SJSA1 (cell line): ENCODE measurements at places on chromosomes 1 and 21.

GRCh38 chr1:9671377-9672140, 20.0 kb downstream of the PIK3CD start:
- DNase-seq, result peak; percentile 30

- DNase-seq, result peak; percentile 73
Measured at GRCh38 chr21:14076143-14076806, 134.5 kb downstream of the LIPI start.

DNA sequence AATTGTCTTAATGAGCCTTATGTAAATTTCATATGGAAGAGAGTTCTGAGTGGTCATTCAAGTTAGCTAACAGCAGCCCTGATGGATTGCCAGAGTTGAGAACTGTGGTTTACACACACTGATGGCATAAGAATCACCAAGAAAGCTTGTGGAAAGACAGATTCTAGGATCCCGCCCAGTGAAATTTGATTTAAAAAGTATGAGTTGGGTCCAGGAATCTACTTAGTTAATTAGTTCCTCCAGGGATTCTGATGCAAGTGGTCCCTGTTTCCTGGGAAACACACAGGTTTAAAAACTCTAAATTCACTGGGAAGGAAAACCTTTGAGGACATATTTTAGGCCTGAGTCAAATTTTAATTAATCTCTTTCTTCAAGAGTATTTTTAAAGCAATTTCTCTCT, 144.3 kb downstream of the NTPCR start:
- no peak for DNase-seq

DNA sequence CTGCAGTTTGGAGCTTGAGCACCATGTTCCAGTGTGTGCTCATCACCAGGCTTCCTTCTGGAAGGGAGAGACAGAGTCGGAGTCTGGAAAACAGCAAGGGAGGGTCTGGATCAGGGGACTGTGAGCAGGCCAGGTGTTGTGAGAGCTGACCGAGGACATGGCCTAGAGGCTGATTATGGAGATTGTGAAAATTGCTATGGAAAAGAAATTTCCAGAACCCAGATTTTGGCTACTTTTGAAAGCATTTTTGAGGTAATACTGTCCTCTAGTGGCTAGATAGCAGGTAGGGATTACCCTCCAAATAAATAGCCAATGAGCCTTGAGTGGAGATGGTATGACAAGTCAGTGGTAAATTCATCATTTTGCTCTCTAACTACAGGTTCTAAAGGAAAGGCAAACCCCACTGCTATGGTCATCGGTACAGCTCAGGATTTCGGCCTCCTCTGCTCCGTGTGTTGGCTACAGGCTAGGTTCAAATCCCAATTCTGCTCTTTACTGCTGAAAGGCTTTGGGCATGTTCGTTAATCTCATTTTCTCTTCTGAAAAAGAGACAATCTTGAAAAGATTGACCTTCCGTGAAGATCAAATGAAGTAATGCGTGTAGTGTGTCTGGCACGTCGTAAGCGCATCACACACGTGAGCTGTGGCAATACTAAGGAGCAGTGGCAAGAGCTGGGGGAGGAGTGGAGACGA, 1.0 kb upstream of the HAO2 start:
- peak; percentile 22 for DNase-seq

DNA sequence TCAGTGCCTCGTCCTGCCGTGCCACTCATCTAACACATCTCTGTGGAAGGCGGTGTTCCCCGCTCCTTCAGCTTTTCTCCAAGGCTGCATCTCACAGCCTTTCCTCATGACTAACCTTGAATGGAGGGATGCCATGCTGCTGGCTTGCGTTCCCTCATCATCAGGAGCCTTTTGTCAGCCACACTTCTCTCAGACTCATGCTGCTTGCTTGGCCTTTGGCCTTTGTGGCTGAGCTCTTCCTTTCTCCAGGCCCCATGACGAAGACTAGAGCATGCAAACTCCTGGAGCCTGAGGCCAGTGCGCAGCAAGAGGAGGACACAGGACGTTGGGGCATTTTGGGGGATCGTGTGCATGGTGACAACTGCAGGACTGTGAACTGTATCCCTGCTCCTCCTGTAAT, 70.8 kb downstream of the SYT2 start:
- DNase-seq, result no peak

GRCh38 chr1:155042789-155043188, 8.3 kb upstream of the ADAM15 start:
- no peak for DNase-seq

DNA sequence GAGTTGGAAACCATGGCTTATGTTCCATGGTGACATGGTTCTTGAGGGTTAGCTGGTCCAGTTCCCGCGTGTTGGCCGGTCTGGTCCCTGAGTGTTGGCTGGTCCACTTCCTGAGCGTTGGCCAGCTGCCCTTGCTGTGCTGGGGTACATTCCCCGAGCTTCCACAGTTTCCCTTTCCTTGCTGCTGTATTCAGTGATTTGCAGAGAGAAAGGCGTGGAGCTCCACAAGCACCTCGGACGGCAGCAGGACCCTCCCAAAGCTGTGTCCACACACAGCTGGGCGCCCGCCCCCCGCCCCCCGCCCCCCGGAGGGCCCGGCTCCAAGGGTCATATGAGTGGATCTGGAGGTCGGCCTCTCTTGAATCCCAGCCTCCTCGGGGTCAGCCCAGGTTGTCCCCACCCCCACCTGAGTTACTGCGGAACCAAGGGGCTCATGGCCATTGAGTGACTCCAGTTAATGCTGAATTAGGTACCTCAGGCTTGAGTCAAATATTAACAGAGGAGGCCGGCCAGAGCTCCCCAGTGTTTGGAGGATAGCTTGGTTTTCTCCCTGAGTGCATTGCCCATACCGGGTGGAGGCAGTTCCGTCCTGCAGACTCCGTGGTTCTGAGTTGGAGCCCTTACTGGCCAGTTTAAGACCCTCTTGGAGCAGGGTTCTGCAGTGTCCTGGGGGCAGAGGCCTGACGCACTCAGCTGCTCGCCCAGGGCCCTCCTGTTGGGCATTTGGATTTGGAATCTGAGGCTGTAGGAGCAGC, 18.4 kb downstream of the COL18A1 start:
- no peak for DNase-seq

DNA sequence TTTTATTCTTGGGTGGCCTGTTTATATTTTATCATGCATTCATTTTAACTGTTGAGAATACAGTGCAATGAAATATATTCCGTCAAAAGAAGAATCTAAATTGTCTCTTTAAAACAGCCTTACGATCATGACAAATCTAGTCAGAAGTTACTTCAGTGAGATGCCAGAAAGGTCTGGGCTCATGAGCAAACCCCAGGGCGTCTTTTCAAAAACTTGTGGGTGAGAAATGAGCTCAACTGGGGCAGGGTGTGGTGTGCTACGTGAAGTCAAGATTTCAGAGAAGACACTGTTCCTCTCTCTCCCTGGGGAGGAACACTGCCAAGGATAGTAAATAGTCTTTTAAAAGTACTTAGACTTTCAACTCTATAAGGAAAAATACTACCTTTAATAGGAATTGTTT, 13.4 kb upstream of the UAP1 start:
- DNase-seq, result peak; percentile 89

DNA sequence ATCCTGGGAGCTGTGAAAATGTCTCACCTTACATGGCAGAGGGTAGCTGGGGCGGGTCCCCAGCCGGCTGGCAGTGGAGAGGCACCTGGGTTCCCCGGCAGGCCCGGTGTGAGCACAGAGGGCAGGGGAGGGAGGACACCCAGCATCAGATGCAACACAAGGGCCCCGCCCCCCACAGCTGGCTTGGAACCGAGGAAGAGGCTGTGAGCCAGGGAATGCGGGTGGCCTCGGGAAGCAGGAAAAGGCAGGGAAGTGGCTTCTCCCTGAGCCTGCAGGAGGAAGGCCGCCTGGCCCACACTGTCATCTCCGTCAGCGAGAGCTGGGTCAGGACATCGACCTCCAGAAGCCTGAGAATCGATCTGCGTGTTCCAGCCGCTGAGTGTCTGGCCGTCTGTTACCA, 87.3 kb downstream of the SIK1 start:
- no peak for DNase-seq

- DNase-seq, result no peak
Measured at GRCh38 chr1:193919827-193920226, 733.4 kb upstream of the B3GALT2 start.

- DNase-seq, result no peak
Measured at GRCh38 chr1:216047811-216048572, 375.3 kb downstream of the USH2A start.

DNA sequence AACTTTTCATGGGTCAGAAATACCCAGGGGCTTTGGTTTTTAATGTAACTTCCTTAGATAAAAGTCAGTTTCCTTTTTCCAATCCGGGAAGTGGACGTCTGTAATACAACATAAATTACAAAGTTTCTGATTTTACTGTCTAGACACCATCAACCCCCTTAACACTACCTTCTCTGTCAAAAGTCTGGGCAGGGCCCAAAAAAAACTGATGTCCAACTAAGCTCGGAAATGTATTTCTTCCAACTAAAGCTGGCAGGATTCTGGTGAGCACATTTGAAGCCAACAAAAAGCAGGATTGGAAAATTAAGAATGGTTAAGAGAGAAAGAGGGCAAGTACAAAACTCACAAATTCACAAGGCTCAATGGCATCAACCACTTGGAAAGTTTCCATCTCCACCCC, 24.3 kb downstream of the DDAH1 start:
- DNase-seq, result no peak

DNA sequence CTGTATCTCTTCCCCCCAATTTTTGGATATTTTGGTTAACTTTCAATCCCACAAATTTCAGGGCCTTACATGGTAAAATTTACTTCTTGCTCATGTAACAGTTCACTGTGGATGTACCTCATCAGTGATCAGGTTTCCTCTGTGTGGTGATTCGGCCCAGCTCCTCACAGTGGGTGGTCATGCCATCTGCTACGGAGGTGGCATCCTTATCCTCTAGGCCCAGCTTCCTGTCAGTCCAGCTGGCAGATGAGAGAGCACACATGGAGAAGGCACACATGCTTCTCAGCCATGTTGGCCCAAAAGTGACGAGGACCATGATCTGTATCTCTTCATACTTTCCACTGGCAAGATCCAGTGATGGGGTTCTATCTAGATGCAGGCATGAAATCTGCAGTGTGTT, 27.2 kb downstream of the PCBP3 start:
- no peak for DNase-seq

- no peak for DNase-seq
Measured at GRCh38 chr1:162397943-162398560, 13.9 kb downstream of the SH2D1B start.

- DNase-seq, result no peak
Measured at GRCh38 chr1:239572183-239572582, 185.8 kb downstream of the CHRM3 start.

DNA sequence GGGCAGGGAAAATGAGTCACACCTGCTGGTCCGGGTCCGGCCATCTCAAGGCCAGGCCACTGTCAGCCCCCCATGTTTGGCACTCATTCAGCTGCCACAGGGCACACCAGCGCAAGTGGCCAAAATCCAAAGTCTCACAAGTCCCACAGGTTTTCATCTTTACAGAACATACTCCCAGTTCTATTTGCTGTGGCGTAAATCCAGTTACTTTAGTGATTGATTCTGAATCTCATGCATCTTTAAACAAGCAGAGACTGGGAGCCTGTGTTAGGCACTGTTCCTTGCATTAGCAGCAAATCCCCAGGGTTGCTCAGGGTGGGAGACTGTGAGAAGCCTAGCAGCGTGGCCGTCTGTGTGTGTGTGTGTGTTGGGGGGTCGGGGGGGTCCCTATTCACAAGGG, 1.1 kb upstream of the SLC2A5 start:
- no peak for DNase-seq

DNA sequence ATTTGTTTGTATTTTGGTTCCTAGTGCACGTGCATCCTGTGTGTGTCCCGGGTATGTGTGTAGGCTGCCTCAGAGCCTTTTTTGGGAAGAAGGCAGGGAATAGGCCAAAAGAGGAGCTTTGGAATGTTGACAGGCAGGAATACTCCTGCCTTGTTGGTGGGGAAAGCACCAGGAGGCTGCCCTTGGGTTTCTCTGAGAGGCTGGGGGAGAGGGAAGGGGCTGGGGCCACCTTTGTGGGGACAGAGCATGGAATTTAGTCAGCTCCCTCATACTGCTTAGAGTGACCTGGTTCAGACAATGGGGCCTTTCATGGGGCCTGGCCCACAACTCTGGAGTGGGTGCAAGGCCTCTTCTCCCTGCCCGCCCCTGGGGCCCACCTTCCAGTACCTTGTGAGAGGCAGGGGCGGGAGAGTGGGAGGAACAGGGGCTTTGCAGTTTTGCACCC, 31.3 kb downstream of the ACOT11 start:
- DNase-seq, result no peak

DNA sequence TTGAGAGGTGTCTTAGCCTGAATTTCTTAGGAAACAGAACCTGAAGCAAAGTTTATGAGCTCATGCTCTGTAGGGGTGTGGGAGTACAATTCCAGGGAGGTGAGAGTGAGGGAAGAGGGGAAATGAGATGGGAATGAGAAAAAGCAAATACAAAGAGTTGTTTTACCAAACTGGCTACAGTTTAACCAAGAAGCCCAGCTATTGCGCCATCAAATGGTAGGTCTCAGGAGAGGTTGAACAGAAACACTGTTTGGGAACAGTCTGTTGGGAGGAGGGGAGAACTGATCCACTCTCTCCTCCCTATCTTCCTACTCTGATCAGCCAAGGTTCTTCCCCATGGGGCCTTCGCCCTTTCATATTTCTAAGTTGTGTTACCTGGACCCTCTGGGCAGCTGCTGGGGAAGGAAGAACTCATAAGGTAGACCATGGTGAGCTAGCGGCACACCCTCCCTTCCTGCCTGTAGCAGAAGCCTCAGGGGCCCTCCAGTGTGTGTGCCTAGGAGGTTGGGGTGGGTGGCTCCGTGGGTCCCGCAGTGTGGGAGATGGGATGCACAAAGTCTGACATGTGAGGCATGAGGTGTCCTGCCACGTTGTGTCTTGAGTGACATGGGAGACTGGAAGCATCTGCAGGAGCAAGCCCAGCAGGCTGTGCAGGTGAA, 120.5 kb downstream of the UCK2 start:
- DNase-seq, result no peak

DNA sequence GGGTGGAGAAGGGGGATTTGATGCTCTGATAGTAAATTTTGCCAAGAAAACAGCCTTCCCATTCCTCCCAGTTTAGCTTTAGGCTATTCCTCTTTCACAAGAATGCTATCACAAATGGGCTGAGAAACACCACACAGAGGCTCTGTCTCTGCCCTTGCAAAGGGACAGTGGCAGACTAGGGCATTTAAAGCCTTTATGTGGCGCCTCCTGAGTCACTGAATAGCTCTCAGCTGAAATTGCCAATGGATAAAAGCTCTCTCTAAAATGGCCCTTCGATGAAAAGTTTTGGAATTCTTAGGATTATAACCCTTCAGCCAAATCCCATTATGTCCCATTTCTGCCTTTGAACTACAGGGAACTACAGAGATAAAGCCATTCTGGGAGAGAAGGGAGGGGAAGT, 1000.4 kb downstream of the ADGRL2 start:
- DNase-seq, result no peak

DNA sequence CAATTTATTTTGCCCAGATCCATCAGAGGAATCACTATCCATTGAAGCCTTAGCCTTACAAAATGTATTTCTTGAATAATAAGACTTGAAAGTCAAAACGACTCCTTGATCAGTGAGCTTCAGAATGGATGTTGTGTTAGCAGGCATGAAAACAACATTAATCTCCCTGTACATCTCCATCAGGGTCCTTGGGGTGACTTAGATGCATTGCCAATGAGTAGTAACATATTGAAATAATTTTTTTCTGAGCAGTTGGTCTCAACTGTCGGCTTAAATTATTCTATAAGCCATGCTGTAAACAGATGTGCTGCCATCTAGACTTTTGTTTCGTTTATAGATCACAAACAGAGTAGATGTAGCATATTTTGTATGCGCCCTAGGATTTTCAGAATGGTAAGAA, 482.0 kb downstream of the AMY1C start:
- DNase-seq, result no peak
